Activated CD8-positive, alpha-beta memory T cell treated with anti-CD3 and anti-CD28 coated beads for 1 hour (primary cell): ENCODE measurements at places on chromosomes 5 and 9.

DNA sequence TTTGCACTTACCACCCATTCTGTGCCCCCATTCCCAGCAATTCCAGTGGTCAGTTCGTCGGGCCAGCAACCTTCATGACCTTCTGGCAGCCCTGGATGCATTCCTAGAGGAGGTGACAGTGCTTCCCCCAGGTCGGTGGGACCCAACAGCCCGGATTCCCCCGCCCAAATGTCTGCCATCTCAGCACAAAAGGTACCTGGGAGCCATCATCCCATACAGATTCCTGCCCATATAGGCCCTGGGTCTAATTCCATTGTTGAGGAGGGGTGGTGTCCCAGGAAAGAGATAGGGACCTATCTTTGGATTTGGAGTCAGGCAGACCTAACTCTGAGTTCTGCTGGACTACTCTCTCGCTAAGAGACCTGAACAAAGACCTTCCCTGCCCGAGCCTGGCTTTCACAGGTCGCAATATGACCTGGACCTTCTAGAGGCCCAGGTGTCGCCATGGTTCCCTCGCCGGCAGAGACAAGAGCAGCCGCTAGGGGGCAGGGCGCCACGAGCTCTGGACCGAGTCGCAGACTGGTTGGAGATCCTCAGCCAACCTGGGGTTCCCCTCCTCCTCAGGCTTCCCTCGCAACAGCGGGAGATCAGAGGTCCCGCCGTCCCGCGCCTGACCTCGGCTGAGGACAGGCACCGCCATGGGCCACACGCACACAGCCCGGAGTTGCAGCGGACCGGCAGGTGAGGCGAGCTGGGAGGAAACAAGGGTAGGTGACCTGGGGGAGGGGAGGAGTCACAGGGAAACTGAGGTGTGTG, 3.1 kb downstream of the SLC4A9 start:
- DNase-seq = peak; percentile 55

DNA sequence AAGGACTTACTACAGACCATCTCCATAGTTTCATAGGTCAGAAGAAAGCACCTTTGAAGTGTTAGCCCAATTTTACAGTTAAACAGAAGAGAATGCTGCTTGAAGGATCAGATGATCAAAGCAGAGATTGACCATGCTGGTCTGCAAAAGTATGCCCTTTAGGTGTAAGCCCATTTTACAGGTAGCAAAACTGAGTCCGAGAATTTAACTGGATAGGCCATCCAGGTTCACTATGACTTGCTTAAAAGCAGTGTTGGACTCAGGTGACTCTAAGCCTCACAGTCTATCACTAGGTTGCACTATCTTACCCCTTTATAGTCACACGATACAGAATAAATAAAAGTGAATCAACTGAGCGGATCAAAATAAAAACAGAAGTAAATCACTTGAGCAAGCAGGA, 212.7 kb downstream of the DCP2 start:
- no peak for DNase-seq

- no peak for DNase-seq
Measured at GRCh38 chr5:173001229-173001841, 17.8 kb downstream of the ATP6V0E1 start.

GRCh38 chr5:78076351-78076750, 218.1 kb downstream of the AP3B1 start:
- DNase-seq = no peak

GRCh38 chr5:53087621-53088121, 21.9 kb downstream of the MOCS2 start:
- no peak for DNase-seq

- no peak for DNase-seq
Measured at GRCh38 chr5:107274571-107274970, 396.2 kb downstream of the EFNA5 start.

- no peak for DNase-seq
Measured at GRCh38 chr5:102654559-102655349, 100.4 kb upstream of the PAM start.

DNA sequence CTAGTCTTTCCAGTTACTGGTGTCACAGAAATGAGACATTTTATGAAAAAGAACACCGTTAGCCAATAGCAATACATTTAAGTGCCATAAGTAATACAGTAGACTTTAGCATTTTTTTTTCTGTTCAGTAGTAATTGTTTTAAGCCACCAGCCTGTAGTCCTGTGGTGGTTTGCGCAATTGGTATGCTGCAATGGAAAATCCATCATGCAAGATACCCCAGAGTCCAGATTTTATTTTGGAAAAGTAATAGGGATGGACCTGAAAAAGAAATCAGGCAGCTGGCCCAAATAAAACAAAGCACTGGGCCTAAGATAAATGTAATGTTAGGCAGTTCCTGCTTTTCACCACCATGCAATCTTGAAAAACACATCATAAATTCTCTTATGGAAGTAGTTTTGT, 94.6 kb upstream of the RASGRF2 start:
- no peak for DNase-seq

- DNase-seq = no peak
Measured at GRCh38 chr9:706606-707459, 134.7 kb upstream of the DMRT1 start.

DNA sequence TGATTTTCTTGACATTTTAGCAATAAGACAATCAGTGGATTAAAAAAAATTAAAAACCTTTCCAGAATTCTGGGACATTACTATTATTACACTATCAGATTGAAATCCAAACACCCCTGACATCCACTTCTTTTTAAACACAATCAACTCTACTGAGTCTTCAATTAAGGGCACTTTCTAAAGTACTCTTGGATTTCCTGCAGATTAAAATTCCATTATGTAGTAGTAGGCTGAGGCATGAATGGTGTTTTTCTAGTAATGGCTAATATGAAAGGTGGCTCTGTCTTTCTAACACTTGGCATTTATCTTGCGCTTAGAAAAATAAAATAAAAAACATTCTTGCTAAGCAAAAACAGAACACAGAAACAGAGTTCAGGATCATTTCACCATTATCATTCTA, 107.8 kb downstream of the OXCT1 start:
- no peak for DNase-seq

GRCh38 chr5:127367946-127368465, 77.4 kb downstream of the MEGF10 start:
- DNase-seq = no peak

GRCh38 chr9:69355232-69355631, 30.2 kb downstream of the ENTREP1 start:
- DNase-seq = no peak

GRCh38 chr9:4020755-4021296, 279.0 kb downstream of the GLIS3 start:
- DNase-seq = no peak

DNA sequence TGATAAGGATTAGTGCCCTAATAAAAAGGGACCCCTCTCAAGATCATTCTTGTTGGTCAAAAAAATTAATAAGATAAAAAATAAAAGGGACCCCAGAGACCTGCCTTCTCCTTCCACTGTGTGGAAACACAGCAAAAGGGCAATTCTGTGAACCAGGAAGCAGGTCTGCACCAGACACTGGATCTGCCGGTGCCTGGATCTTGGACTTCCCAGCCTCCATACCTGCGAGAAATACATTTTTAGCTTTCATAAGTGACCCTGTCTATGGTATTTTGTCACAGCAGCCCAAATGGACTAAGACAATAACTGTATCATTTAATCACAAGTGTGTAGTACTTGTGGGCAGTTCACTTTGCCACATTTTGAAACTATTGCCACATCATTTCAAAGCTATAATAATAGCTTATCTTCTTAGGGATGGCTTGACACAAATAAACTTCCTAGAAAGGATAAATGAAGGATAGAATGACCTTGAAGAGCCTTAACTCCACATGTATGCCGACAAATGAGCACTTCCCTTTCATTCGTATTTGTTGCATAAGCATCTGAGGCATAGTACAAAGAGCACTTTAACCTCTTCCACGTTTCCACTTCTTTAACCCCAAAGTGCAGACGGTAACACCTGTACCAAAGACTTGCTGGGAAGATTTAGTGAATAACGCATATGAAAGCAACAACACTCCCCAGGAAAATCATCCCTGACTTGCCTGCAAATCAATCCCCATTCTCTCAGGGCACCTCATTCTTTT, 336.5 kb downstream of the RFX3 start:
- DNase-seq = no peak

DNA sequence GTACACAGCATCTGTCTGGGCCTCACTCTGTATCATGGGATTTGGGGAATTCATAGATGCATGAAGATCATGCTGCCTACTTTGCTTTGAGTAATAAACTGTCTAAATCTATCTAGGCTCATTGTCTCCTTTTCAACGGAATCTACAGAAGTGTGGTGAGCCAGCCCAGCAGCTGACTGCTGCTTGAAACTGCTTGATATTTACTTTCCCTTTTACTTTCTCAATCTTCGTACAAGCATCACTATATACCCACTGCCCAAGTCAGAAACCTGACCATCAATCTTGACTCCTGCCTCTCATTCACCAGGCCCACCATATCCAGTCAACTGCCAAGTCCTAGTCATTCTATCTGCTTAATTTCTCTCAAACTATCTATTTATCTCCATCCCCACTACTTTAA, 142.9 kb downstream of the NR2F1-AS1 start:
- DNase-seq = no peak

DNA sequence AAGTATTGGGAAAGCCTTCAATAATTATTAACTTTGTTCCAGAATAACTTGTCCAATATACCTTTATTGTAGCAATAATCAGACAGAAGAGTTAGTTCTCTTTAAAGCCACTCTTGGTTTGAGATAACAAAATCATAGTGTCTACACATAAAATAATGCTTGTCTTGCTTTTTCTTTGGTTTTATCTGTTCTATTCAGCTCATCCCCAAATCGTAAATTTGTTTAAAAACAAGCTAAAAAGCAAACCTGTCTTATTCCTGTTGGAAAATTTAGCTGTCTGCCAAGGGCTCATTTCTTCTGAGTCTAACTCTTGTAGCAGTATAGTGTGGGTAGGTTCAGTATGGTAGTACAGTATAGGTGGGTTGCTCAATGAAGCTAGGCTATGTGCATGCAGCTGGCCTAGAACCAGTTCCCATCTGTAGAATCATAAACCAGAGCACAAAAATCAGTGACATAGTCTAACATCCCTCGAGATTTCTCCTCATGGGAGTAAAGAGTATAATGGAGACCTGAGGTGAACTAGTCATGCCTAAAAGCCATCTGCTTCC, 17.9 kb upstream of the APBA1 start:
- DNase-seq = no peak

- DNase-seq = no peak
Measured at GRCh38 chr9:12785260-12785770, 10.5 kb downstream of the LURAP1L start.
